Sciatic nerve (tissue), 2 donors: ENCODE measurements at places on chromosomes 3 and 15. TPM values are rescaled to one million over a fixed set of nuclear protein-coding genes. Genes with fewer than 3 reads are reported as not detected.

- DNase-seq = no peak
These were observed 43.8 kb downstream of the SPATA16 start for GRCh38 chr3:173096994-173097785.

Gene CLRN1
- not detected for total RNA-seq

Gene CPEB1
- 27.1 TPM for total RNA-seq

- no peak for DNase-seq
These were observed 60.9 kb downstream of the MORC1 start for GRCh38 chr3:109057056-109057455.

DNA sequence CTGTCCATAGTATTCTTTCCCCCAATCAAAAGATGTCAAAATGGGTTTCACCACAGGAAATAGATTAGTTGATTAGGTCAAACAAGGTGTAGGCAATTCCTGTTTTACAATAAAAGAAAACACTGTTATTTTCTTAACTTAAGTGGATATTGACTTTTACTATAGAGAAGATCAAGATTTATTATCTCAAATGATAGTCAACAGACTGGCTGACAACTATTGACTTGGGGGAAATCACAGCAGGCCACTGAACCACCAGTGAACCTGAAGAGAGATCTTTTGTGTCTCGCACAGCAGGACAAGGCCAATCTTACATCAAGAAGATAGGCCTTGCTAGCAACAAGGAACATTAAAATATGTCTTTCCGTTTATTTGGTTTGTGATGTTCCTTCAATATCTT lies 1187.6 kb downstream of the SI start:
- DNase-seq = no peak

- no peak for DNase-seq
These were observed 14.2 kb upstream of the ICE2 start for GRCh38 chr15:60493166-60493565.

- DNase-seq = no peak
These were observed 578 bp downstream of the OIP5 start for GRCh38 chr15:41331833-41332193.

DNA sequence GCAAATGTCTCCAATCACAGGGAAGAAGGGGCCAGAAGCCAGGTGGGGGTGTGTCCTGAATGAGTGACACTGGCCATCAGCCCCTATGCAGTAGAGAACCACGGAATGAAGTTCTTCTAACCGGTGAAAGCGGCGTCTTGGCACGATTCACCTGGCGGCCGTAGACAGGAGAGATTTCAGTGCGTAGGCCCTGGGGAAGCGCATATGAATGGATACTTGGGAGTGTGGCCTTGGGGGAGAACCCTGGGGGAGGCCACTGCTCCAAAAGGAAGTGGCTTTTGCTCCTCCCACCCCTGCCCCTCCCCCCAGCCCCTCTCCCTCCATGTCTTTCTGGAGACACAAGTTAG lies 43.6 kb downstream of the RBPMS2 start:
- no peak for DNase-seq

Gene CBLB
- total RNA-seq = 140 TPM

DNA sequence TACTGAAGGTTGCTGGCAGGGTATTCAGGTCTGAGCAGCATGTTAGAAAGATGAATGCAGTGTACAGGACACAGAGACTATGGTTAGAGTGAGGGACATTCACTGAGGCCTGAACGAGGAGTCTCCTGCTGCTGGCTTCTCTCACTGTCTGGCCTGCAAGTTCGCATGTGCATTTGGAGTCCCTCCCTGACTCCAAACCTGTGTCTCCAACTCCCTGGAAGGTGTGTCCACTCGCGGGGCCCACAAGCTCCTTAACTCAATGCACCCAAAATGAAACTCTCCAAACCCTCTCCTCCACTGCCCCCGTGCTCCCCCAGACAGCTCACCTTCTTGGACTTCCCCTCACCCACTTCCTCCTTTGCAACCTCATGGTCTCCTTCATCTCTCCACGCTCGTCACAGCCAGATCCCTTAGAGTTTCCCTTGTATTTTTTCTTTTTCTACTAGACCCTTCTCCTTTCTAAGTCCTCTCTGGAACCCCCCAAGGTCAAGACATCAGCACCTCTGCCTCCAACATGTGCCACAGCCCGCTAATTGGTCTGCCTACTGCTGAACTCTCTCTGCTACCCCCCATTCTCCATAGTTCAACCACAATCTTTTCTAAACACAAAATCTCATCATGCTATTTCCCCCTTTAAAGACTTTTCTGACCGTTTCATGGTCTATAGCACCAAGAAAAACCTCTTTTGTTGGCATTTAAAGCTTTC lies 58.3 kb downstream of the HES1 start:
- no peak for DNase-seq

- no peak for DNase-seq
These were observed 603 bp downstream of the SCAPER start for GRCh38 chr15:76904461-76905012.

DNA sequence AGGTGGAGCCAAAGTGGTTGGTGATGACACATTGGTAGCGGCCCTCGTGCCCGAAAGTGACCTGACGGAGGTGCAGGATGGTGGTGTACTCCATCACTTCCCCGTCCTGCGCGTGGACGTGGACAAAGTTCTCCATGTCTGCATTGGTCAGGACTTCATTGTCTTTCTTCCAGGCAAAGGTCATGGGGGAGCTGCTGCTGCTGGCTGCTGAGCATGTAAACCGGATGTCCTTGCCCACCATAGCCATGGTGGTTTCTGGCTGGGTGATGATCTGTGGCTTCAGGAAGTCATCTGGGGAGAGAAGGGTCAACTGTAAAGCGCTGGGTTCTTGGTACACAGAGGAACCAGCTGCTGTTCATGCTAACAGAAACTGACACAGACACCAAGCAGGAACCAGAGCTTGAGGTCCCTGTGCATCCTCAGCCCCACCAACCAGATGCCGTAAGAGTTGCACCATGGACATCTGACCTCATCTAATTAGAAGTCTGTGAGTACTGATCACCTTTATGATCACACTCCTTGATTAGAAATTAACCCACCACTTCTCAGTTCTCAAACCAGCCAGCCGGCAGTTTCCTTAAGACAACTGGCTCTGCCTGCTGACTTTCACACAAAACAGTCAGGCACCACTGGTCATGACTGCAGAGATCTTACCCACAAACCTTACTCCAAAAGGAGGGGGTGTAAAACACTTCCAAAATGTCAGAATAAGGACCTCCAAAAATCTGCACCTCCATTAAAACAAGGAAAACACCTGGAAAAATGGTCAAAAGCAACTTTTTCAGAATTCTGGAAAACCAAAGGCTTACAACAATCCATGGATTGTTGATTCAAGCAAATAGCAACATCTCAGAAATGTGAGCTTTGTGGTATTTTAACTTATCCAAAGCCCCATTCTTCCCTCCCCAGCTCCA lies 114.6 kb downstream of the LRIG1 start:
- no peak for DNase-seq

GRCh38 chr15:48765022-48765421 lies 45.8 kb downstream of the CEP152 start:
- no peak for DNase-seq

Gene SLC22A14
- 0.13 TPM for total RNA-seq

- no peak for DNase-seq
These were observed 363.1 kb downstream of the CLSTN2 start for GRCh38 chr3:140298043-140298442.

- DNase-seq = peak; percentile 47
These were observed 78.7 kb upstream of the GCNT3 start for GRCh38 chr15:59532770-59533379.

Gene RTF1
- 35.4 TPM for total RNA-seq

DNA sequence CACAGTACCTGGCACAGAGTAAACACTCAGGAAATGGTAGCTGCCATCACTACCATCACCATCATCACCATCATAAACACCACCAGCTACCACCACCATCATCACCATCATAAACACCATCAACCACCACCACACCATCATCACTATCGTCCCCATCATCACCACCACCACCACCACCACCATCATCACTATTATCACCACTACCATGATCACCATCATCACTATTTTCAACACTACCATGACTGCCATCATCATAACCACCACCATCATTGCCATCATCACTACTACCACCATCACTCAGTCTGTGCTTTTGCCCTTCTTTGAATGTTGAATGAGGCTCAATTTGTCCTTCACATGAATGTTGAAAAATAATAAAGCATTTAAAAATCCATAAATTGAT lies 21.2 kb upstream of the IL16 start:
- no peak for DNase-seq

GRCh38 chr3:146380046-146380445 lies 89.3 kb downstream of the PLSCR2 start:
- DNase-seq = no peak

DNA sequence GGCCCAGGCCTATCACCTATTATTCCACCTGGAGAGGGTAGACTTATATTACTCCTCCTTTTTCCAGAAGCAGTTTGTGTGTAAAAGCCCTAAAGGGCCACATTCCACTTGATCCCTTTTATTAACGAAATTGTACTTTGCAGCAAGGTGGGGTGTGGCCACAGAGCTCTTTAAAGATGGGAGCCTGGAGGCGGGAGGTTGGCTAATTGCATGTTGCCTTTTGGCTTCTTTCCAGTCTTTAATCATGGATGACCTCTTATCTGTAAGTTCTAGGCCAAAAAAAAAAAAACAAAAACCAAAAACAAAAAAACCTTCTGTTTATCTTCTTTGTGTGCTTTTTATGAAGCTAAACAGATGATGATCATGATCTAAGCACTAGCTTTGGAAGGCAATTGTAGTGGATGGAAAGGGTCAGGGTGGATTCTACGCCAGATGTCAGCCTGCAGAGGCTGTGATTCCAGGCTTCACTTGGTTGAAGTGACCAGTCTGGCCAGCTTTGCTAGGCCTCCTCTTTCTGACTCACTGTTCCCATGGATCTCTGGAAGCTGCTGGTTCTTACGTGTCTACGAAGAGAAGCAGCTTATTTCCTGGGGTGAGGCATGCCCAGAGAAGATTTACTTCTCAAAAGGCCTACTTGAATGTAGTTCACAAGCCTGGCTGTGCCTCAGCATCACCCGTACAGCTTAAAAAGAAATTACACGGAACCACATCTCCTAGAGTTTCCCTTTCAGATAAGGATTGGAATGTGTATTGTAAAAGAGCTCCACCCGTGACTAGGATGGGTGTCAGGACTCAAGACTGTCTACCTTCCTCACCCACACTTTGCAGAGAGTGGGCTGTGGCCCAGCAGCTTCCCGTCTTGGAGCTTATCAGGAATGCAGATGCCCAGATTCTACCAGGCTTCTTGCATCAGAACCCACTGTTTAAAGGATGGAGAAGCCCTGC lies 330.9 kb upstream of the C2CD4B start:
- DNase-seq = no peak

- DNase-seq = no peak
These were observed 68.5 kb upstream of the SGO1 start for GRCh38 chr3:20254268-20255117.

GRCh38 chr3:184315871-184316661 lies 1.7 kb downstream of the EIF4G1 start:
- no peak for DNase-seq

GRCh38 chr3:49020330-49021212 lies 1.4 kb upstream of the NDUFAF3 start:
- DNase-seq = peak; percentile 81

Gene ZMYND10
- 1.9 TPM for total RNA-seq

DNA sequence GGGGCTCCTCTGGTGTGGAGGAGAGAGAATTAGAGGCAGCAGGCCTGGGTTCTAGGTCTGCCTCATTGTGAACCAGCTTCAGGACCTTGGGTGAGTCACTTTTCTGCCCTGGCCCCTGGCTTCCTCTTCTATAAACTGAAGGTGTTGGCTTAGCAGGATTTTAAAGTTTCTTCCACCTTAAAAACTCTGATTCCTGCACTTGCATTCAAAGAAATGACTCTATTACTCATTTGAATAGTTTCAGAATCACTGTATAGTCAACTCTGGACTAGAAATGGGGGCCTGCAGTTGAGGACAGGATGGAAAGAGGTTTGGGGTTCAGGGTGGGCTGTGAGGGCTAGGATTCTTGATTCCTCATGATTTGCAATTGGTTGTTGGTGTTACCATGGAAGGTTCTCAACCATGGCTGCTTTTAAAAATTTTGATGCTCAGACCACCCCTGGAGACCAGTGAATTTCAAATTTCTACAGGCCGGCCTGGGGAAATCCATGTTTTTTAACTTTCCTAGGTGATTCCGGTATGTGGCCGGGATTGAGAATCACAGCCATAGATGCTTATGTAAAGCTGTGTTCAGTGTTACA lies 19.9 kb downstream of the SMAD3 start:
- no peak for DNase-seq

- no peak for DNase-seq
These were observed 51.6 kb upstream of the FSIP1 start for GRCh38 chr15:39834256-39834655.

DNA sequence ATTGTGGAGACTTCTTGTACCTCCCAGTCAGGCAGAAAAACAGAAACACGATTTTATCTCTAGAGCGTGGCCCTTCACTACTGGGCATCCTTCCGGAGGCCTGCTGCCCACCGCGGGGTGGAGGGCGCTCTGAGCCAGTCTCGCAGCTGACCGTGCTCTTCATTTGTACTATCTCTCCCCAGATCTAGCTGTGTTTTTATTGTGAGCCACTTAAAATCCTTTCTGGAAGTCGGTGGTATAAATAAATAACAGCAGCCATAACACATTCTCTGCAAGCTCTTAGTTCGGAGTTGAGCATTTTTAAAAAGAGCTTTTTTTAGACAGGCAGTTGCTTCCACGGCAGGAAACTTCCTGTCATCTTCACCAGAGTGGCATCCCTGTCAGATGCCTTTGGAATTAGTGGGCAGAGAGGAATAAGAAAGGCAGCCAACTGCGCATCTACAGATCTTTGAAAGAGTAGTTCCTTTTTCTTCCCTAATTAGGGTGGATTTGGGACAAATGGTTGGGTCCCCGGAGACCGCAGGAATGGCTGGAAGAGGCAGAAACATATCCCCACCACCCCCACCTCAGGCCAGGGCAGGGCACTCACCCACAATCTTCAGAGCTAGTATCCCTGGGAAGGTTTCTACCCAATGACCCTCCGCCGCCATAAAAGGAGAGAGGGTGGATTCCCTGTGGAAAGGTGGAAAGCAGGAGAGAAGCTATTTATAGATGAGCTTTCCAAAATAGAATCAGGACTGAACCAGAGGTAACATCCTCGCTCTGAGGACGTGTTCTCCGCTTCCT lies 91.1 kb downstream of the TOP2B start:
- DNase-seq = no peak

GRCh38 chr3:6281662-6282061 lies 579.3 kb upstream of the GRM7 start:
- DNase-seq = no peak

DNA sequence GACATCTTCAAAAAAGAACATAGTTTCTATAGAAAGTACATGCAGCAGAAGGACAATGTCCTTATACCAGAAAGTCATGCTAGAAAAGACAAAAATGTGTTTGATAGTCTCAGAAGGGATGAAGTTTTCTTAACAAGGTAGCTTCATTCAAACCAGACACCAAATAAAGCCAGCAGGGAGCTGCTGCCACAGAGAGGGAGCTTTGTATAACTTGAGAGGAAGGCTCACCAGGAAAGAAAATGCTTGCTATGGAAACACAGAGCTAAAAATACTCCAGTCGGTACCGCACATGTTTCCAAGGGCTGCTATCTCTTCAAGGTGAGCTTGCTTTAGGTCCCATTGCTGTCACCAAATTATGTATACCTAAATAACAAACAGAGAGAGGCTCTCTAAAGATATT lies 1074.8 kb upstream of the ALCAM start:
- no peak for DNase-seq

Gene NR2E3
- not detected for total RNA-seq

- DNase-seq = no peak
These were observed 162.8 kb upstream of the TPM1 start for GRCh38 chr15:62879770-62880169.
